ENCODE measurements at places on chromosomes 7 and 10.

DNA sequence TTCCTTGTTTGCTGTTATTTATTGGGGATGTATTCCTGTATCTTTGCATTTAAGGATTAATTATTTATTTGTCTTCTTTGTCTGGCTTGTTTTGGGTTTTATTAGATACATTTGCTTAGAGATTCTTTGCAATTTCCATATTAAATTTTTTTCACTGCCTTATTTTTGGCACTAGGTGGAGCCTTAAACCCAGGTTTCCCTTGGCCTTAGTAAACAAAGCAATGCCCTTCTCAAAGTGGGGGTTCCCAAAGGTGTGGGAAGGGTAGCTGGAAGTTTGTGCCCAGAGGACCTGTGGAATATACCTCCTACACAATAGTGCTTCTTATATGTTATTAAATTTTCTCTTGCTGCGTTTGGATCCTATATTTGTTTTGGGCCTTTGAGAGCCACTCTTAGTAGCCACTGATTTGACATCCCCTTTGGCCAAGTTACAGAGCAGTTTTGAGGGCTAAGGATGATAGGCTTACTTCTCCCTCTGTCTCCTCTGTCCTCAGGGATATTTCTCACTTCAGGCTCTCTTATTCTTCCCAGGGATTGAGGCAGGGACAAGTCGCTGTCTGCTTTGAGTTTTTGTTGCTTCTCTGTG, 162.3 kb downstream of the ITGB1 start:
- peak; percentile 41 for DNase-seq

DNA sequence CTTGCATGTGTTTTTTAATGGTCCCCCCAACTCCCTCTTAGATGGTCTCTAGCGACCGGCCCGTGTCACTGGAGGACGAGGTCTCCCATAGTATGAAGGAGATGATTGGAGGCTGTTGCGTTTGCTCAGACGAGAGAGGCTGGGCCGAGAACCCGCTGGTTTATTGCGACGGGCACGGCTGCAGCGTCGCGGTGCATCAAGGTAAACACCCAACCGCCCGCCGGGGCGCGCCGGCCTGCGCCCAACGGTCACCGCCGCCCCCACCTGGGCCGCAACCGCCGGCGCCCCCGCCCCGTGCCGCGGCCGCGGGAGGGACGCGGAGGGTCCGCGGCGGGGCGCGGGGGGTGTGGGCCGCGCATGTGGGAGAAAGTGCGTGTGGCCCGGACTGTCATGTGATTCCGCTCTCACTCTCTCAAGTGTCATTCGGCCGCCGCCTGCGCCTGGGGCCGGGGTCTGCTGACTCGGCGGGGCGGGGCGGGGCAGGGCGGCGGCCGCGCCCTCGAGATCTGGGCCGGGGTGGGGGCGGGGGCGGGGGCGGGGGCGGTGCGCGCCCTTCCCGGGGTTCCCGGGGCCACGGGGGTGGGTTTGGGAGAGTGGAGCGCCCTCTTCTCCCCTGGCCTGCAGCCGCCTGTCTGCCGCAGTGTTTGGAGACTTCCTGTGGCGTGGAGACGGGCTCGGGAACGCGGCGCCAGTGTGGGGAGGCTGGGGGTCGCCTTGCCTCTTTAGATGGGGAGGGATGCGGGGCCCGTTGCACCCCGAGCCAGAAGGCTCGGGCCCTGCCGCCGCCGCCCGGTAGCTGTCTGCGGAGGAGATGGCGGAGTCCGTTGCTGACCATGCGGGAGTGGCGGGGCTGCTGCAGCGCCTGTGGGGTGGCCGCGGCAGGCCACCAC, 817 bp downstream of the MLLT10 start:
- peak; percentile 67 for DNase-seq

DNA sequence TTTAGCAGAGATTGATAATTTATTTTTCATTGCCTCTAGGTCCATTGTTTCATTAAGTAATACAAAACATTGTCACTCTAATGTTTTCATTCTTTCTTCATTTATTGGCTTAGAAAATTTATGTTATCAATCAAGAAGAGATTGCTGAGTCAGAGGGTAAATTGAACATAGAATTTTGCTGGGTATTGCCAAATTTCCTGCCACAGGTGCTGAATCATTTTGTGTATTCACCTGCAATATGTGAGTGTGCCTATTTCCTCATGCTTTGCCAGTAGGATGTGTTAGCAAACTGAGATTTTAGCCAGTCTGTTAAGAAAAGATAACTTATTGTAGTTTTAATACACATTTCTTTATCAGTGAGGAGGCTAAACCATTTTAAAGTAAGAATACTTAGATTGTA, 38.0 kb downstream of the MARCHF5 start:
- no peak for DNase-seq

- DNase-seq, result peak; percentile 74
Measured at GRCh38 chr7:101575168-101575567, 53.9 kb downstream of the MYL10 start.

DNA sequence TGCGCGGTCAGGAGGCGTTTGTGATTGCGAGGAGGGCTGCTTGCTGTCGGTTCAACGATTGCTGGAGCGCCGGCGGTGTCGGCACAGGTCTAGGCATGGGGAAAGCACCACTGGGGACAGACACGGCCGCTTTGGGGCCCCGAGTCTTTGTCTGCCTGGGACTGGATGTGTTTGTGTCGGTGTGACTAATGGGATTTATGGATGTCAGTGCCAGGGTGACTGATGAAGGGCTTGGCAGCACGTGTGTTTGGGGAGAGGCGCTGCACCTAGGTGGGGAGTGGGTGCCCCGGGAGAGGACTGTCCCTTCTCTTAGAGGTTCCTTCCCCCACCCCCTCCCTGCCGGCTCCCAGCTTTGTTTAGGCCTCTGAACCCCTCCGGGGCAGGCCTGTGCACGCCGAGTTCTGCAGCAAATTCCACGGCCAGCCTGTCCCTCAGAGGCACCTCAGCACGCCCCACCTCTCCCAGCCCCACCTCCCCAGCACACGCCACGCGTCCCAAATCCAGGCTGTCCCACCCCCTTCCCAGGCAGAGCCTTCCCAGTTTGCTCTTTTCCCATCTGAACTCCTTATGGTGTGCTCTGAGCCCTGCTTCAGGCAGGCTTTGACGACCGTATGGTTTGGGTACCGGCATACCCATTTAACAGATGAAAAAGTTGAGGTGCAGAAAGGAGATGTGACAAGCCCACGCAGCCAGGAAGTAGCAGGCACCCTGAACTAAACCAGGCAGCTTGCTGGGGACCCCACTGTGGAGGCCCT, 6.4 kb upstream of the TNRC18 start:
- peak; percentile 37 for DNase-seq

- no peak for DNase-seq
Measured at GRCh38 chr10:132407243-132407746, 10.3 kb downstream of the PWWP2B start.

DNA sequence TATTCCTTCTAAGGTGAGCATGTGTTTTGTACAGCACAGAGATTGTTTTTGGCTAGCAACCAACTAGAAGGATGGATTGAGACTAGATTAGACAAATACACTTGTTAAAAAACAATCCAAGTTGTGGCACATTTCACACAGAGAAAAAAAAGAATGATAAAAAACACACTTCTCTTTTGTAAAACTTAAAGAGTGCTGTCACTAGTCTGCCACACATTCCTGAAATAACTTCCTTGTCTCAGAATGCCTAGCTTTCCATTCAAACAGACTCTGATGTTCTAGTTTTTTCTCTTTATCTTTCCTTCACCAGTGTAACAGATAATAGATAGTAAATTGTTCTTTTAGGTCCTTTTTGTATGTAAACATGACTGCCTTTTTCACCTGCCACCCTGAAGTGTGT, 11.4 kb downstream of the DLD start:
- DNase-seq, result no peak

GRCh38 chr7:3861386-3861785, 560.3 kb downstream of the SDK1 start:
- DNase-seq, result no peak

- no peak for DNase-seq
Measured at GRCh38 chr10:4068629-4069028, 283.6 kb upstream of the KLF6 start.

DNA sequence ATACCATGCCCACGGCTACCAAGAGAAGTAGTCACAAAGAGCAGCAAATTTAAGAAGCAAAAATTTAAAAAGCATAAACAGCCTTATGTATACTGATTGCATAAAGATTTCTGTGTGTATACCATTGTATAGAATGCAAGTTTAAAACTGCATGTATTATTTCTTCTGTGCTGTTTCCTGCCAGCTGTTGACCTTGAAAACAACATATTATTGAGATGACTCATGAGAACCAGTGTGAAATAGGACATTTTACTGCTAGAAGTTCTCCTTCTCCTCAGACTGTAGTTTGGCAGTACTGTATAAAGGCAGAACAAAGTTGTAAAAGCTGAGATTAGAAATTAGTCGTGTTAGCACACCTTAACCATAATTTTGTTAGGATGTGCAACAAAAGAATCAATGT, 42.3 kb upstream of the SGCE start:
- no peak for DNase-seq

DNA sequence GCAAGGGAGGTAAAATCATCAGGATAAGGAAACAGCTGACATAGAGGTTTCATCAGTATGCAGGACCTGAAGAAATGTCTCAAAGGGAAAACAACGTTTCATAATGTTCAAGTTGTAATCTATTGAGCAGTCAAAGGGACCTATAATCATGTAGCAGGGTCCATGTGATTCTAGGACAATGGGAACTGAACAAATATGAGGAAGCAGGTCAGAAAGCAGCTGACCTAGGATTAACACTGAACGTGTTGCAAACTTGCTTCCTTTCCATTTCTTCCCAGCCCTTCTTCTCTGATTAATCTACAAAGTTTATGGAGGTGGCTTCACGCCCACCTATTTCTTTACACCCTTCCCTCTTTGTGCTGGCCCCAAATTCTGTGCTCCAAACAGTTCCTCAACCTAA, 256.9 kb upstream of the AKR1E2 start:
- DNase-seq, result no peak

- DNase-seq, result no peak
Measured at GRCh38 chr10:91843083-91843482, 44.9 kb downstream of the TNKS2 start.

DNA sequence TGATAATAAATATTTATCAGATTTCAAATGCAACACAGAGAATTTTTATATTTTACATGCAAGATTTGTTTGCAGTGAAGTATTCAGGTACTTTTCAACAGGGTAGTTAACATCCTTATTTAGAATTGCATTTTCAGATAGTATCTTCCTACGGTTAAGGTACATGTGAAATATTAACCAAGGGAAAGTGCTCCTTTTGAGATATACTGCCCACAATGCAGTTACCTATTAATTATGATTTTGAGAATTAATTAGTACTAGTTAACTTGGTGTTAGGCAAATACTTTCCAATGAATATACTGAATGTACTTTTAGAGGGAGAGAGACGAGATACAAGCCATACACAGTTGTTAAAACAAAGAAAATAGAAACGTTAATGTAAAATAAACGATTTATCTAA, 206.2 kb upstream of the YAE1 start:
- DNase-seq, result no peak

GRCh38 chr10:121033366-121033765, 182.2 kb downstream of the WDR11 start:
- DNase-seq, result no peak

GRCh38 chr7:69722843-69723242, 124.6 kb downstream of the AUTS2 start:
- no peak for DNase-seq

DNA sequence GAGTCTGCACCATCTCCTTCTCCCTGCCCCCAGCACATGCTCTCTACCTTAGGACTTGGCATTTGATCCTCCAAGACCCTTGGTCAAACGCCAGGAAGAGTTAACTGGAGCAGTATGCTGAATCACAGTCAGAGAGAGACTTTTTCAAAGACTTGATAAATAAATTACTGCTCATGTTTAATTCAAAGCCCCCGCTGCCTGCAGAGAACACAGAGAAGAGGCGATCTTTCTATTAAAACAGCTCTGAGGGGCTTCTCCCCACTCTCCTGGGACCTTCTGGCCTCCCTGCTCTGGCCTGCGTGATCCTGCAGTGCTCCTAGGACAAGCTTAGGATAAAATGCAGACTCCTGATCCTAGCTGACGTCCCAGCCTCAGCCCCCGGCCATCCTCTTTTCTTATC, 47.8 kb downstream of the NPTX2 start:
- no peak for DNase-seq
